ENCODE measurements at places on chromosomes 12 and 14.

DNA sequence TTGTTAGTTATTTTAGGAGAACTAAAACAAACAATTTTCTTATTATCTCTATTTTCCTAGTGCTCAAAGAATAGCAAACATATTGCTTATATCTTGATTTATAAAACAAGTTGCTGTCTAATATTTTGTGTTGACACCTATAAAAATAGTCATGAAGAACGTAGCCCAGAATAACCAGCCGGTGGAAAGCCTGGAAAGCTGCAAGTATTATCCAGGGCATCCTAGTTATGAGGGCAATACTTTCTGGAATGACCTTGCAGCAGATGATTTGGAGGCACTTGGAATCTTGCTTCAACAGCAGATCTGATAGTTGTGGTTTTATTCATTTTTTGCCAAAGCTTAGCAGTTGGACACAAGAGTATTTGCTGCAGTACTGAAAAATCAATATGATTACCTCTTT lies 948.7 kb downstream of the LRFN5 start:
- DNase-seq, result no peak

- DNase-seq, result no peak
Observed at GRCh38 chr12:130011611-130012385, 108.0 kb upstream of the TMEM132D start.

- no peak for DNase-seq
Observed at GRCh38 chr12:67202011-67202677, 67.0 kb upstream of the CAND1 start.

- DNase-seq, result no peak
Observed at GRCh38 chr12:40313928-40314327, 89.1 kb downstream of the LRRK2 start.

- DNase-seq, result no peak
Observed at GRCh38 chr14:69924201-69924600, 45.0 kb downstream of the SMOC1 start.

- DNase-seq, result no peak
Observed at GRCh38 chr12:1403417-1403816, 191.0 kb downstream of the FBXL14 start.

DNA sequence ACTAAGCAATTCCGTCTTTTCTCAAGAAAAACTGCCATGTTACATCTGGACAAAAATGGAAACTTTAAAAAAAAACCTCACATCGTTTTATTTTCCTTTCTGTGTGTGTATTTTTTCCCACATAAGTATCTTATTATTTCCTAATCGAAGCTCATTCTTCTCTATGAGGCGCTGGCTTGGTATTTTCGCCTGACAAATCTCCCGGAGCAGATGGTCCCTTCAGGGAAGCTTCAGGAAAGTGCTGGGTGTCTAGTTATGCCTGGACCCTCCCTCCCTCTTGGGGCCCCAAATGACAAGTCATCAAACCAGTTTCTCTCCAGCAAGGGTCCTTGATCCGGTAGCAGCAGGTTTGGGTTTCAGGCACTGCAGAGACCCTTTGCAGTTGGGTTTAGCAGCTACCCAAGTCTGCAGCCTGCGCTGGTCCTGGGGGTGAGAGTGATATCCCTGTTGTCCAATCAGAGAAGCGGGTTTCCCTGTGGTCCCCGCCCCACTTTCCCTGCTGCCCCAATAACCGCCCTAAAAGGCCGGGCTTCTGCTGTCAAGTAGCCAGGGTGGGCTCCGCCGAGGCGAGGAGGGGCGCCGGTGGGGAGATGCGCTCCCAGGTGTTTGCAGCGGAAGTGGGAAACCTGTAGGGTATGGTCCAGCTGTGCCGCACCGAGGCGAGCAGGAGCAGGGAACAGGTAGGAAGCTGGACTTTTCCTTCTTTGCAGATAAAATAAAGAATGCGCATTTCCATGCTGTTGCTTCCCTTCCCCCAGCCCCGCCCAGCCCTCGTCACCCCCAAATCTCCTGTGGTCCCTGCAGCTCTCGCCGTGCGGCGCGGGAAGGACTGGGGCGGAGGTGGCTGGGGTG lies at the start of gene CNTN1:
Gene CNTN1, plus strand, starts transcription at position 527 of the 852 bp plus-strand sequence.
- no peak for DNase-seq

GRCh38 chr14:102280376-102280962 lies 24.5 kb downstream of the MOK start:
- peak; percentile 93 for DNase-seq

GRCh38 chr14:68734231-68734732 lies 58.6 kb downstream of the ZFP36L1 start:
- peak; percentile 74 for DNase-seq

DNA sequence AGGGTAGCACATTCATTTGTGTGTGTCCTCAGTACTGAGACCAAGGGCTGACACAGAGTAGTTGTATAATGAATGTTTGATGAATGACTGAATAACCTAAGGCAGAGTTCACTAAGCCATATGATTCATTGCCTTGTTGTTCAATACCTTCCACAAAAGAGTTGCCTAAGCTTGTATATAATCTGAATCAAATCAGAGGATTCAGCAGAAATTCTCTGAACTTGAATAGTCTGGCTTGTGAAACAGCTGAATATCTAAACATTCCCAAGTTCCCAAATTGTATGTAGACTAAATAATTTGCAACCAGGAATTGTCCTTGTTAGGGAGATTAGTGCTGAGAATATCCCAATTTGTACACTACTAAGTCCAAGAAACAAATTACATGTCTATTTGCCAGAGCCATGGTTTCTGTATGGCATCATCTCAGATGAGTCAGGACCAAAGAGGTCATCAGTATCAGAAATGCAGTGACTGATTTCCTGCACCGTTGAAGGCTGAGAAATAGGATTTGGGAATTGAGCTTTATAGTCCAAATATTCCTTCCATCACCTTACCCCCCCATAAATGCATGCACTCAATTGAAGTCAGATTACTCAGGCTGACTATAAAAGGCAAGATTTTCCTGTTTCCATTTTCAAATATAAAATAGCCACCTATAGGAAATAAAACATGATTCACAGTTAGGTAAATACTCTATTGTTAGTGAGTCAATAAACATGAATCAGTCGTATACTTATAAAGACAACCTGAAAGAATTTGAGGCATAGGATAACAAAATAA lies 168.7 kb downstream of the PHLDA1 start:
- DNase-seq, result peak; percentile 96

DNA sequence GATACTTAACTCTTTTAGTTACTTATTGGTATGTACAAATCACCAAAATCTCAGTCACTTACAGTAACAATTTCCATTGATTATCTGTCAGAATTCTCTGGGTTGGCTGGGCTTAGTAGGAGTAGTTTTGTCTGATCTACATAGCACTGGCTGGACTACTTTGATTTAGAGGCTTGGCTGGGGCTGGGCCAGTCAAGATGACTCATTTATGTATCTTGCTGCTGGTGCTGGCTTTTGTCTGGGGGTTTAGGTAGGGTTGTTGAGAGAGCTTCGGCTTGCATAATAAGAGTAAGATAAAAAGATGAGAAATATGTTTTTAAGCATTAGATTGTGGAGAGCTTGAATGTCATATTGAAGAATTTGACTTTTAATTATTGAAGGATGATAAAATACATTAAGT lies 1093.7 kb downstream of the SLC6A15 start:
- peak; percentile 63 for DNase-seq

DNA sequence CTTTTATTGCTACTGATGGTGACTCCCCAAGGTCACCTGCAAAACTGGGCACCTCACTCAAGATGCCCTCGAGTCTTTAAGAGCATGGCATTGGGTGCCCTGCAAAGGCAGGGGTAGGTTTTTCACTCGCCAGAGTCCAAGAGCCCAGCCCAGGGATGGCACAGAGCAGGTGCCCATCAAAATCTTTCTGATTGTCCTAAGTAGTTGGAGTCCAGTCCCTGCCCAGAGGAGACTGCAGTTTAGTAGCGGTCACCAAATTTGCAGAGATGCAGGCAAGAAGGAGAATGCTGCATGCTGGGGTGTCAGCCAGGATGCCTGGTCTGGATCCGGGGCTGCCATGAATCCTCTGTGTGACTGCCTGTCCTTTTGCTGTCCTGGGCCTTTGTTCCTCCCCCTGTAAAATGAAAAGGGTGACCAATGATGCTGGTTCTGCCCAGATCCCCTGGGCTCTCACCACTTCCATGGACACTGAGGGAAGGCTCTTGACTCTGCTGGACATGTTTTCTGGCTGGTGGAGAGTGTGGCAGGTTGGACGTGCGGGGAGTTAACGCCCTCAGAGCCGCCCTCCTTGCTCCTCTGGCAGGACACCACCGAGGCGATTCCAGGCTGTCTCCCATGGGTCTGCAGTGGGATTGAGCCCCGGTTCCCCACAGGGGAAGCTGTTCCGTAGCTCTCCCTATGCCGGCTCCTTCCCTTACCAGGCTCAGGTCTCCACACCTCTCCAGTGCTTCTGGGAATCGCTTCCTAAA lies 41.3 kb downstream of the DLK1 start:
- no peak for DNase-seq

GRCh38 chr12:31331242-31331641 lies 5.3 kb upstream of the SINHCAF start:
- no peak for DNase-seq

GRCh38 chr14:103313704-103314103 lies 20.3 kb upstream of the EIF5 start:
- no peak for DNase-seq

- DNase-seq, result no peak
Observed at GRCh38 chr14:95518045-95518751, 1.7 kb upstream of the SYNE3 start.

DNA sequence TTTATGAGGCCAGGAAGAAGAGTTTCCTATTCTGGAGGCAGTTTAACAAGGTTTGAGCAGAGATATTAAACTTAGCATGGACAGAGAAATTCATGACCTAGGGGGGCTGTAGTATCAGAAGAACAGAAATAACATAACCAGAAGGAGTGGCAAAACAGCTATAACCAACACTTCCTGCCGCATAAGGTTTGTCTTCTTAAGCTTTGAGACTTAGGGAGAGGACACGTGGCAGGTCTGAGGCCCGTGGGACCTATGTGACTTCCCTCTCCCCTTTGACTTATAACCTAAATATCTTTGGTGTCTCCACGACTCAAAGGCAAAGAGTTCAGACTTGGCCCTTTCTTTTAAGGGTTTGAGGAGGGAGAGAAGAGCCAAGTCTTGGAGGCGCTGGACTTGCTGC lies 119.1 kb upstream of the PZP start:
- no peak for DNase-seq

- no peak for DNase-seq
Observed at GRCh38 chr14:37590428-37591139, 4.5 kb downstream of the FOXA1 start.

GRCh38 chr12:106582641-106583230 lies at the start of gene RFX4:
Gene RFX4 (plus strand): TSS chr12:106583004. CDS start chr12:106583321, 317 bp downstream.
- no peak for DNase-seq

GRCh38 chr14:101561145-101561896 lies at the start of gene DIO3:
Gene DIO3 (plus strand): TSS chr14:101561495.
- no peak for DNase-seq

- no peak for DNase-seq
Observed at GRCh38 chr14:28756884-28757570, 9.6 kb upstream of the FOXG1 start.

DNA sequence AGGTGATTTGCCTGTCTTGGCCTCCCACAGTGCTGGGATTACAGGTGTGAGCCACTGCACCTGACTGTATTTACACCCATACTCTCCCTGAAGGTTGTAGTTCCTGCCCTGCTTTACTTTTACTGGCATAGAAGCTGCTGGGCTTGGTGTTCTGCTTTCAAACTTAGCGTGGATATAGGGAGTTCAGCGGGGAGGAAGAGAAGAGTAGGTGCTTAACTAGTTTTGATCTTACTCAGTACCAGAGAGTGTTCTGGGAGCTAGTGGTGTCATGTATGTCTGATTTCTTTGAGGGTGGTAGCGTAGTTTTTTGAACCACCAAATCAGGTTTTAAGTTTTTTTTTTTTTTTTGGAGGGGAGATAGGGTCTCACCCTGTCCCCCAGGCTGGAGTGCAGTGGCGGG lies 13.8 kb downstream of the RCOR1 start:
- DNase-seq, result no peak

GRCh38 chr12:109098183-109098604 lies 797 bp downstream of the UNG start:
- no peak for DNase-seq

- DNase-seq, result no peak
Observed at GRCh38 chr14:42391146-42391834, 784.6 kb downstream of the LRFN5 start.

GRCh38 chr12:38998887-38999482 lies 93.6 kb upstream of the CPNE8 start:
- no peak for DNase-seq

DNA sequence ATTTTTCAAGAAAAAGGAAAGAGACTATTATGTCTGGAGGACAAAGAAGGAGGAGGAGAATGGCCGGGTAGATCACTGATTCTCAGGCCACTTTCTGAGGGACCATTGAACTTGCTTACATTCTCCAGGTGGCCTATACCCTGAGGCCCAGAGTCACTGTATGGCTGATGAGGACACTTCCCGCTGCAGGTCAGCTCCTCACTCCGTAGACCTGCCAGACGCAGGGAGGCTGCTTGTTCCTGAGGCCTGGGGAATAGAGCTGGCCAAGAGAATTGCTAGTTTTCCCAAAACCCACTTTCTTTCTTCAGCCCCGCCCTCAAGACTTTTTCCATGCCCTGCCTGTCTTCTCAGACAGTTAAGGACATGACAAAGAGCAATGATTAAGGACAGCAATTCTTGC lies 510.5 kb upstream of the TBX3 start:
- no peak for DNase-seq

DNA sequence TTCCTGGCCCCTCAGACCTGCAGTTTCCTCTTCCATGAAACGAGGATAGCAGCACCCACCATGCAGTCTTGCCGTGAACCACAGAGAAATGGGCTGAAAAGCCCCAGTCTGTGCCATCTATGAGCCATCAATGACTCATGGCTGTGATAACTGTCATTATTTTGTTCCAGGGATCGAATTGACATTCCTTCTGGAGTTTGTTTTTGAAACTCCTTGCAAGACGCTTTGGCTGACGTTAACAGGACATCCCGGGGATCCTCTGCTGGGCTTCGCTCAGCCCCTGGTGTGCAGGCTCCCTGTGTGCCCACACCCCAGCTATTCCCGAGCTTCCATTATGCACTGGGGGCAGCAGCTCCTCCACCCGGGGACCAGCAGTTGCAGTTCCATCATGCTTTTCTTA lies 33.8 kb downstream of the MMAB start:
- peak; percentile 86 for DNase-seq

GRCh38 chr14:87799400-87799799 lies 193.6 kb downstream of the GALC start:
- DNase-seq, result no peak

GRCh38 chr12:94941440-94941862 lies 62.0 kb downstream of the NDUFA12 start:
- peak; percentile 86 for DNase-seq

Measured in HT1080 (cell line).